ENCODE measurements at places on chromosomes 1 and 21. TPM values are rescaled to one million over a fixed set of nuclear protein-coding genes. Genes with fewer than 3 reads are reported as not detected.

DNA sequence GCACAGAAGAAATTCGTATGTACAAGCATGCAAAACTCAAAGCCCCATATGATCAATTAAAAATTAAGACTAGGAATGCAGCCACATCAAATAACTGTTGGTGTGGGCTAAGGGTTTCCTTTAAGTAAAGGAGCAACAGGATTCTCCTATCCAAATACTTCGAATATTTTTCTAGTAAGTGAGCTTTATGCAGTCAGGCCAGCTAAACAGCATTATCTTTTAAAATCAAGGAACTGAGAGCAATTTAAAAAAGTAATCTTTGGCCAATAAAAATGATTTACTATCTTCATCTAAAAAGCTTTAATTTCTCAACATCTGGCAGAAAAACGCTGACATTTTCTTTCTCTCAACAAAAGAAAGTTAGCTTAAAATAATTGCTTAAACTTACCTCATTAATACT lies 19.8 kb downstream of the CNN3 start:
- no peak for DNase-seq

GRCh38 chr1:42006093-42006492 lies 87.4 kb upstream of the HIVEP3 start:
- DNase-seq, result no peak

DNA sequence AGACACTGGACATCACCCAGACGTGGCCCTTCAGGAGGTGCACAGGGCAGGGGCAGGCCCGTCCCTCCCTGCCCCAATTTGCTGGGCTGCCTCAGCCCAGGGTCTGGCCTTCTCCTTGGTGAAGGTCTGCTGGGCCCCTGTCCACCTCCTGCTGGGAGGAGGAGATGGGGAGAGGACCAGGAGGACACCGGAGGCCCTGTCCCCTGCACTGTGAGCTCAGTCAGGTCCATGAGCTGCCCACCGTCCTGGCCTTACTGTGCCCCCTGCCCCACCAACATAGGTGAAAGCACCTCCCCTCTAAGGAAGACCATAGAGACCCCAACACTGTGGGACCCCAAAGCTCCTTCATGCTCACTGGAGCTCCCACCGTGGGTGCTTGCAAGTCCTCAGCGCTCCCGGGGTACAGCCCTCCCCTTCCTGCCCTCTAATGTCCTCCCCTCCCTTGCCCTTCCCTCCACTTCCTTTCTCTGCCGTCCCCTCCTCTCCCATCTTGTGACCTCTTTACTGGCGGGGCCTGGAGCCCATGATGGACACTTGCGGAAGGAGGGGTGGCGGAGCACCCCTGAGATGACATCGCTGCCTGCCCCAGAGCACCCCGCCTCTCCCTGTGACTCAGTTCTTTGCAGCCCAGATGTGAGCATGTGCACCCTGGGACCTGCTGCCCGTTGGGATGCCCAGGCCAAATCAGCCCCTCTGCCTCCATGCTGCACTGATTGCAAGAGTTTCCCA lies 4.6 kb downstream of the LRRC3 start:
- no peak for DNase-seq

DNA sequence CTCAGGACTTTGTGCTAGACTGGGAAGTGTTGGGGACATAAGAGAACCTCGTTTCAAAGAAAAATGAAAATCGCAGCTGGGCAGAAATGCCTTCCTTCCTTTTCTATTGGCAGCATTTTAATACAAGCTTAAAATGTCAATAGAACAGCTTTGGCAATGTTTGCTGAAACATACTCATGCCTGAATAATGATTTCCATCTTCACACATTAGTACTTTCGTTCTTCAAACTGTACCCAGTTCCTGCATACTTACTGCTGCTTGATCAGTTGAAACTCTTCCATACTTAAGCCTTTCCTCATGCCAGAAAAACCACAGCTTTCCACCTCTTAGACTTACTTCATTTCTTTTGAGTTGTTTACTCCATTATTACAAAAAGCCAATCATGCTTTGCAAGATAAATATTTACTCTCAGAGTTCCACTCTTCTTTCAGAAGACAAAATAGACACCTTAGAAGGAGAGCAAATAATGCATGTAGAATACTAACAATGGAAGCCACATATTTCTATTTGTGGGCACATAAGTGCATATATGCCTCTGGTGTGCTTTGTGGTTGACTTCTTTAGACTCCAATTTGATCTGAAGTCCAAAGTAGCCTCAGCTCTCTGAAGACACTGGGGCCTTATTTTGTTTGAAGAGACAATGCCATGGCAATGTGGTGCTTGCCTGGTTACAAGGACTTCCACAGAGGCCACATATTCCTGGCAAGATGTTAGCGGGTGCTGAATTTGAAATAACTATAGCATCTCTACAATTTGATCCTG lies 22.7 kb upstream of the CD55 start:
- no peak for DNase-seq

DNA sequence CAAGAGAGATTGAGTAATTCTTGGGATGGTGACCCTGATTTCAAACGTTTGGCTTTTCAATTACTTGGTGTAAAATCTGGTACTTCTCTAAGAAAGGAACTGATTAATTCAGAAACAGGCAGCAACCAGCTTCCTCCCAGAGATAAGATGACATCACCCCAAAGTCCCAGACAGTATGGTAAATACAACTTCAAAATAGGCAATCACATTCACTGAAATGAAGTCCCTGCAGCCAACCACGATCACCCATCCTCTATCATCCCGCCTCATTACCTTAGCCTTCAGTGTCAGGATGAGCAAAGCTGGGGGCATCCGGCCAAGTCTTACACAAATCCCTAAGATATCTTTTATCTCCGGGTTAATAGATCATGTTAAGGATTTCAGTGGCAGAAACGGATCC lies 26.4 kb upstream of the RUNX1 start:
- no peak for DNase-seq

DNA sequence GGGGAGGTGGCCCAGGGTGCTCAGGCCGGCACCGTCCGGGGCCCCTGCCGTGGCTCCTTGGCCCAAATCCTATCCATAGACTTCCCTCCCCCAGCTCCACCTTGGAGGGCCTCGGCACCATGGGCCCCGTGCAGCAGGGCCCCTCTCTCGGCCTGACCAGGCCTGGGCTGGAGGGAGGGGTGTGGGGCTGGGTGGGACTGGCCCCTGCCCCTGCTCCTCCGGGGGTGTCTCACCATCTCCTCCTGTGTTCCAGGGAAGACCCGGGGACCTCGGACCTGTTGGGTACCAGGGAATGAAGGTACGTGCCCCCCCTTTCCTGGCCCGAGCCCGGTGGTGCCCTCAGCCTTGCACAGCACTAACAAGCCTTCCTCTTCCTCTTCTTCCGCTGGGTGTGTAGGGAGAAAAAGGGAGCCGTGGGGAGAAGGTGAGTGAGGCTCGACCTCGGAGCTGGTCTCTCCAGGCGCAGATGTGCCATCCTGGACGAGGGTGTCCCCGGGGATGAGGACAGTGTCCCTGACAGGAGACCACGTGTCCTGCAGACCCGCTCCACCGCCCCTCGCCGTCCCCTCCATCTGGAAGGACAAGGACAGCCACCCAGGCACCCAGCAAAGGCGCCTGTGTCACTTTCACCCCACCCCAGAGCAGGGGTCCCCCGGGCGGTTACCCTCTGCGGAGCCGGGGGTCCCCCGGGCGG lies 7.9 kb downstream of the COL6A1 start:
- DNase-seq, result peak; percentile 12

DNA sequence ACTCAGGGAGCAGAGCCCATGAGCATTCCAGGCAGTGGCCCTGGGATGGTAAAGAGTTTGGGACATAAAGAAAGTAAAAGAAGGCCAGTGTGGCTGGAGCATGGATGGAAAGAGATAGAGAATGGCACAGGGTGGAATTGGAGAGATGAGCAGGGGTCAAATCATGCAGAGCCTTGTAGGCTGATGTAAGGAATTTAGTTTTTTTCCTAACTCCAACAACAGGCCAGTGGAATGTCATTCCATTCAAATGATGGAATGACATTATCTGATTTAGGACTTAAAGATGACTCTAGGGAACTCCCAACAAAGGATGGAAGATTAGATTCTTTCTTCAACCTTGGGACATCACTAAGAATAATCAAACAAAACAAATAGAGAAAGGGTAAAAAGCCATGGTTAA lies 12.8 kb upstream of the S100A2 start:
- DNase-seq, result no peak

GRCh38 chr1:27623327-27624212 lies 11.4 kb downstream of the FGR start:
- DNase-seq, result no peak

The GPR52 gene
- total RNA-seq, result 1.6 TPM

The FMO1 gene
- not detected for total RNA-seq

The MROH9 gene
- not detected for total RNA-seq

The CNR2 gene
- 0.19 TPM for total RNA-seq

Measured in mucosa of descending colon (tissue), 3 donors.